ENCODE measurements at places on chromosomes 3 and 15.

- no peak for DNase-seq
Observed at GRCh38 chr3:102089904-102090720, 240.8 kb downstream of the NFKBIZ start.

- DNase-seq = peak; percentile 96
Observed at GRCh38 chr3:127002195-127003174, 19.6 kb downstream of the PLXNA1 start.

DNA sequence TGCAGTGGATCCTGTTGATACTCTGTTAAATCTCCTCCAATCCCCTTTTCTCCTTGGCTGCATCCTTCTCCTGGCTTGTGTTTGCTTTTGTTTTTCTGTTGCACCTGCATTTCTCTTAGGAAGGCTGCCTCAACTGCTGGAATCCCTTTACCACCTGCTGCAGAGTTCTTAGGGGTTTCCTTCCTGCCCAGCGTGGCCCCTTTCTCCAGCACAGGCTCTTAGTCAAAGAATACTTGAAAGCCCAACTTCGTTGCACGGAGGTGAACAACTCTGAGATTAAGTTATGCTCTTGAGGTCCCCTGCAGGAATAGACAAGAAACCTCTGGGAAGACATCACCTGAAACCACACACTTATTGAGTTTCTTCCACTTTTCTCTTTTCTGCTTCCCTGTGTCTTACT, 121.6 kb upstream of the GRM7 start:
- no peak for DNase-seq

GRCh38 chr3:50474717-50475116, 28.7 kb downstream of the CACNA2D2 start:
- DNase-seq = no peak

GRCh38 chr15:72592097-72592496, 62.4 kb upstream of the GOLGA6B start:
- no peak for DNase-seq

GRCh38 chr3:149021830-149022229, 30.5 kb downstream of the GYG1 start:
- no peak for DNase-seq

GRCh38 chr3:141399200-141399599, 30.9 kb downstream of the ZBTB38 start:
- DNase-seq = no peak

DNA sequence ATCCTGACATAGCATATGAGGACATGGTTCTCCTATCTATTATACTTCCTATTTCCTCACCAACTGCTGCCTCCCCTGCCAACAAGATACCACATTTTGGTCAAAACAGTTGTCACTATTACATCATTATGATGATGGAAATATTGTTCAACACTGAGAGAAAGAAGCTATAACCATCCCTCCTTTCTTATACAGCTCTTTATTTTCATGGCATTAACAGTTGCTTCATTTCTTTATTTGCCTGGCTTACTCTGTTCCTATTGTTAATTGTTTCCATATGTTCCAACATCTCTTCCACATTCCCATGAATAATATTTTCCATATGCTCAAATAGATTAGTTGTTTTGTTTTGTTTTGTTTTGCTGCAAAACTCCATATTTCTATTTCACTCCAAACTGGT, 40.8 kb upstream of the FILIP1L start:
- DNase-seq = no peak

DNA sequence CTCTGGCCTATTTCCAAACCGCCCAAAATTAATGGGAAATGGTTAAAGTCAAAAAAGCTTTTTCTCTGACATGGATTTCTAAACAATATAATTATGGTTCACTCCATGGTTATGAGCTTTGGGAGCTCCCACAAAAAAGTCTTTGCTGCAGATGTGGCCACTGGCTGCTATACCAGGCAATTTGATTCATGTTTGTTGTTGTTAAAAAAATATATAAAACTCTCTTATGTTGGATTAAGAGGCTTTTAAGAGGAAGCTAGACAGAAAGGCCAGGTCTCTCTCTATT, 258.6 kb downstream of the TIGIT start:
- no peak for DNase-seq

DNA sequence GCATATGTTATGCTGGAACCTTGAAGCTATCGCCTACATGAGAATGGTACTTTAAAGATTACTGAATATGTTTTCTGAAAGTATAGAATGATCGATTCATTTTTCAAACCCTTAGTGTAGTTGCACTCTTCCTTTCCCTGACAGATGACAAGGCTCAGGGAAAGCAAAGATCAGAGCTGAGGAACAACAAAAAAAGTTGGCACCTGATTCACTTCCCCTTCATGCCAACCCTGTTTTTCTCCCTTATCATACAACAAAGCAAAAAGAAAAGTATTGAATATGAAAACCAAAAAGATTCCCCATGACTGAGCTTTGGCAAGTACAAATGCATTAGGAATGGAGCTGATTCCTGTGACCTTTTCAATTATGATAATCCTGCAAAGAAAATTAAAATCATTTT, 1012.7 kb downstream of the FHIT start:
- no peak for DNase-seq

GRCh38 chr3:4813909-4814304, 165.3 kb upstream of the BHLHE40 start:
- DNase-seq = no peak

- DNase-seq = no peak
Observed at GRCh38 chr3:149395107-149396089, 17.9 kb upstream of the TM4SF1 start.

- DNase-seq = no peak
Observed at GRCh38 chr3:59908280-59908679, 858.5 kb upstream of the CFAP20DC start.

DNA sequence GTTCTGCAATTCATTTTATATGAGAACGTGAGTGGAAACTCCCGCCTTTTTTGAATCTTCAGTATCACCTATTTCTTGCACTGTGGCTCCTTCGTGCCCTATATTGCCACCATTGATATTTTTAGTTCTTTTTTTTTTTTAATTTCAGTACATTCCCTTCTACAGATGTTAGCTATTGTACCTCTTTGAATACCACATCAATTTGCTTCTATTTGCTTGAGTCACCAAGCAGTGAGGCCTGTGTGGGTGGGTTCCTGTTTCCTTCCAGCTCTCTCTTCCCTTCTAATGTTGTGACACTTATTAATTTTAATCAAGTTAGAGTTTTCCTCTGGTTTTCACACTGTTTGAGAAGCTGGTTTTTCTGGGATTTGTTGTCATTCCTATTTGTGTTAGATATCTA, 8.7 kb downstream of the HACD2 start:
- no peak for DNase-seq

- DNase-seq = no peak
Observed at GRCh38 chr15:90297021-90297420, 31.5 kb downstream of the NGRN start.

- DNase-seq = no peak
Observed at GRCh38 chr3:39378088-39378487, 5.1 kb upstream of the SLC25A38 start.

DNA sequence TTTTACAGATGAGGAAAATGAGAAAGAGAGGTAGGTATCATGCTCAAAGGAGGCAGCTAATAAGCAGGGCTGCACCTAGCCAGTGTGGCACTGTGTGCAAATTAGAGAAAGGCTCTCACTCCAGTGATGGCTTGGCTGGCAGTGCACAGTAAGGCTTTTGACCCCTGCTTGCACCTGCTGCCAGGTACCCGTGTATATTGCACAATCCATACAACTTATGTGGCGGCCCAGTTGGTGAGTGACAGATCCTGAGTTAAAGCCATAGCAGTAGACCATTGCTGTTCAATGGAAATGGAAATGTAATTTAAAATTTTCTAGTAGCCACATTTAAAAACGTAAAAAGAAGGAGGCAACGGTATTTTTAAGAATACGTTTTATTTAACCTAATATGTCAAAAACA, 266.4 kb upstream of the AZI2 start:
- no peak for DNase-seq

Data from upper lobe of left lung (tissue), 6 donors.